HFFc6 (cell line): ENCODE measurements at places on chromosomes 6 and 20.

- DNase-seq = peak; percentile 57
Measured at GRCh38 chr6:121482004-121482693, 46.7 kb downstream of the GJA1 start.

DNA sequence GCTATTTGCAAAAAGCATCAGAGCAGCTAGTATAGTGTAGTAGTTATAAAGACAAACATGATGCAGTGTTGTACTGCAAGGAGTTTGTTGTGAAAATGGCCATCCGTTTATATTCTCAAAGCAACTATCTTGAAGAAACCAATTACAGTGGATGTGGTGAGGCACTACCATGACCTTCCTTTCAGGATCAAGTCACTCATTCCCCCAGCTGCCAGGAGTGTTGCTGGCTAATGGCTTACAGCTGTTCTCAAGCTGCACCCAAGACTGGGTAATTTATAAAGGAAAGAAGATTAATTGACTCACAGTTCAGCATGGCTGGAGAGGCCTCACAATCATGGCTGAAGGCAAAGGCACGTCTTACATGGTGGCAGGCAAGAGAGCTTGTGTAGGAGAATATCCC is 29.0 kb downstream of the ADGRF4 start:
- DNase-seq = no peak

DNA sequence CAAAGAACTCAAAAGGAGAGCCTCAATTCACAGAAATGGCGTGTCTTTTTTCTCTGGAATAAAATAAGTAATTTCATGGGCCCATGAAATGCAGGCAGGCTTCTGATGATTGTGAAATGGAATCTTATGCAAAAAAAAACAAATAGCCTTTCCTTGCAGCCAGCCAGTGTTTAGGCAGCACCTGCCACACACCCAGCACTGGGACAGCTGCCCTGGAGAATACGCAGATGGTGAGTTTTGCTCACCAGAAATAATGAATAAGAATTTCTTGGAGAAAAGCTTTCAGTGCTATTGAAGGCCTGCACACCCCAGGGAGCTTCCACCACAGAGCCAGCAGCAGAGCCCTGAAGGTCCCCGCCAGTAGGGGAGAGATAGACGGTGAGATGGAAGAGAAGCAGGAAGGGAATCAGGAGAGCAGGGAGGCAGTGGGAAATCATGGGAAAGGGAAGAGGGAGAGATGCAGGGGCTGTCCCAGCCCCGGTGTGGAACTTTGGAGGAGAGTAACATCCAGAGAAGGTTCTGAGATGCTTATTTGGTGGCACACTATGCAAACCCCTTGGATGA is 54.9 kb downstream of the PXDC1 start:
- DNase-seq = no peak

DNA sequence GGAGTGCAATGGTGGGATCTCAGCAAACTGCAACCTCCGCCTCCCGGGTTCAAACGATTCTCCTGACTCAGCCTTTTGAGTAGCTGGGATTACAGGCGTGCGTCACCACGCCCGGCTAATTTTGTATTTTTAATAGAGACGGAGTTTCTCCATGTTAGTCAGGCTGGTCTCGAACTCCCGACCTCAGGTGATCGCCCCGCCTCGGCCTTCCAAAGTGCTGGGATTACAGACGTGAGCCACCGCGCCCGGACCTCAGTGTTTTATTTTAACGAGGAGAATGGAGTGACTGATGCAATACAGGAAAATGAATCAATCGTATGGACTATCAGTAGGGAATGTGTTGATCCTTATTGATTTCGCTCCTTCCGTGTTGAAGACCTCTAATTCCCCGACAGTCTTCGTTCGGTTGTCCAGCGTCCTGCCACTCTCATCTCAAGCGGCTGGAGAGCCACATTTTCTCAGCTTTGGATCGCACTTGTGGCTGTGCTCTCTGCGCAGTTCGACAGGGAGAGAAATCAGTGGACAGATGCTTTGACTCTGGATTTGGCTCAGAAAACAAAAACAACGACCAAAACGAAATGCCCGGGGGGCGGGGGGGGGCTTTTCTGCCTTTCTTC is 166.2 kb downstream of the TRIM27 start:
- no peak for DNase-seq

- DNase-seq = no peak
Measured at GRCh38 chr6:89518352-89519055, 85.6 kb downstream of the ANKRD6 start.

- DNase-seq = no peak
Measured at GRCh38 chr6:6581054-6581453, 7.5 kb upstream of the LY86 start.

DNA sequence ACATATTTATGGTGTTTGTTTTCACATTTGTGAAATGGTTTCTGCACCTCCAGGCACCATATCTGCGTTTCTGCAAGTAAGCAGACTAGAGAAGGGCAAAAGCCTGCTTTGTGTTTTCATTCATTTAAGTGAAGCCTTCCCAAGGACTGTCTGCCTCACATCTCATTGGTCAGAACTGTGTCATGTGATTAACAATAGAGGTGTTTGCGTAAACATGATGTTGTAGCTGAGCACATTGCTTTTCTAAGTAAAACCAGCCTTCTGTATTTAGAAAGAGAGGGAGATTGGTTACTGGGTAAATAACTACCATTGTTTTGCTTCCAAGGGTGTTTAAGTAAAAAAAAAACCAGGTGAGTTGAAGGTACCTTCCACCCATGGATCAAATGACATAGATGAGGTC is 39.7 kb downstream of the SH3BGRL2 start:
- DNase-seq = no peak

DNA sequence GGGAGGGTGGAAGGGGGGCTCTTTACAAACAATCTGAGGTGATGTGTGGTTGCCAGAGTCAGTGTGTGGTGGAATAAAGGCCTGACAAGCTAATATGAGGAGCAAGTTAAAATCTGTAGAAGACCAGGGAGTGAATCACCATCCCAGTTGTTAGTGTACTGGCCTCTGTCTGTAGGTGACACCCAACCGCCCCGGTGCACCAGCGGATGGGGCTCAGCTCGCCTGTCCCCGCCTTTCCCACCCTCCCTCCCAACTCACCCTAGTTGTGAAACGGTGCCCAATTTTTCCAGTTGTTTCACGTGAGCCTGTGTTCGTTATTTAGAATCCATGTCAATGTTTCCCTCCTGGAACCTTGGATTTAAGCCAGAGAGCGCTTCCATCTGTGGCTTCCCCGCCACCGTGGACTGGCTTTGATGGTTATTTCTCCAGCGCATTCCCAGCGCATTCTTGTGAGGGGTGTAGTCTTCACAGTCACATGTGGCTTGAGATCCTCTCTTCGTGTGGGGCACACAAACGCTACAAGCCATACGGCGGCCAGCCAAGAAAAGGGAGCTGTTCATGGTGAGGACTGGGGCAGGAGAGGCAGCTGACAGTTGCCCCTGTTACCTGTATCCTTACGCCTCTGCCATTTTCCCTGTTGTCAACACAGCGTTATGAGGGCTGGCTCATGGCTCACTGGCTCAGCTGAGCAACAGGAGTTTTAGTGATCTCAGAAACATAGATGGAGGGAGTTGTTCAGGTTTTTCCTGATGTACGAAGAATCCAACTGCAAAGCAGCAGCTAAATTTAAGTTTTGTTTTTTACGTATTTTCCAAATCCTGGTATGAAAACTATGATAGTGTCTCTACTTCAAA is 137.6 kb downstream of the ZDHHC14 start:
- DNase-seq = peak; percentile 7

DNA sequence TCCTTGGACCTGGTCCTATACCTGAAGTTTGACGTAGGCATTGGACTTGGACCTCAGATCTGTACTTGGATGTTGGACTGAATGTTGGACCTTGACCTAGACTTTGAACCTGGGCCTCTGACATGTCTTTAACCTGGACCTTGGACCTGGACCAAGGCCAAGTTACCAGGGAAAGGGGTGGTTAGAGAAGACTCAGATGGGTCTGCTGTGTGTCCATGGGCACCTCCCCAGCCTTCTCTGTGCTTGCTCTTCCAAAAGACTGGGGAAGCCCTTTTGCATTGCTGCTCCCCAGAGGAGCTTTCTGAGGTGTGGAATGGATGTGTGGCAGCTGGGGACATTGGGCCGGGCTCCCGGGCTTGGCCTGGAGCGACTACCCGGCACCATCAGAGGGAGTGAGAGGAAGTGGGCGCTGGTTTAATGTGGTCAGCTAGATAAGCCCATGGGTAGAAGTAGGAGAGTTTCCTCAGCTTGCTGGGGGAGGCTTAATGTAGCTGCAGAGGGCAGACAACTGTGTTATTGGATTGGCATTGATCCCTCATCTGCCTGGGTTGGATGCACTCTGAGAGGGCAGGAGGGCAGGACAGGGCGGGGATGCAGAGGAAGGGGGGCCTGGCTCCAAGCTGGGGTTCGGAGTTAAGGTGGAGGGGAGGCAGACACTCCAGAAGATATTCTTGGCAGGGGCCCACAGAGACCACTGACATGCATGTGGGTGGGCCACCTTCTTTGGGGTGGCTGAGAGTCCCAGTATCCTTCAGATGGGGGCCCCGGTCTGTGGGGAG is 4.2 kb downstream of the SCRT2 start:
- DNase-seq = no peak

DNA sequence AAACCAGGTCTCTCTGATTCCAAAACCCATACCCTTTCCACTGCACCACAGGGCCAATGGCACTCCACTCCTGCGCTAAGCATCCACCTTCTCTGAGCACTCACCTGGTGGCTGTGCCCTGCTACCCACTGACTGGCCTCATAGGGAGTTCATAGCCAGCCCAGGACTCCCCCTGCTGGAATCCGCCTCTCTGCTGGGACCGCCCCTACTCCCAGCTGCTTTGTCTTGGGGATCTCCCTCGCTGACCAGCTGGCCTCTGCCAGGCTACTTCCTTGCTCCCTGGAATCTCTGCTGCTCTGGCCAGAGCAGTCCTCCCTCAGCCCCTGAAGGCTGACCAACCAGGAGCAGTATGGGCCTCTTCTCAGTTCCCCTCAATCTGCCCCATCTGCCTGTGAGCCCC is 129.7 kb downstream of the FAXC start:
- DNase-seq = no peak

DNA sequence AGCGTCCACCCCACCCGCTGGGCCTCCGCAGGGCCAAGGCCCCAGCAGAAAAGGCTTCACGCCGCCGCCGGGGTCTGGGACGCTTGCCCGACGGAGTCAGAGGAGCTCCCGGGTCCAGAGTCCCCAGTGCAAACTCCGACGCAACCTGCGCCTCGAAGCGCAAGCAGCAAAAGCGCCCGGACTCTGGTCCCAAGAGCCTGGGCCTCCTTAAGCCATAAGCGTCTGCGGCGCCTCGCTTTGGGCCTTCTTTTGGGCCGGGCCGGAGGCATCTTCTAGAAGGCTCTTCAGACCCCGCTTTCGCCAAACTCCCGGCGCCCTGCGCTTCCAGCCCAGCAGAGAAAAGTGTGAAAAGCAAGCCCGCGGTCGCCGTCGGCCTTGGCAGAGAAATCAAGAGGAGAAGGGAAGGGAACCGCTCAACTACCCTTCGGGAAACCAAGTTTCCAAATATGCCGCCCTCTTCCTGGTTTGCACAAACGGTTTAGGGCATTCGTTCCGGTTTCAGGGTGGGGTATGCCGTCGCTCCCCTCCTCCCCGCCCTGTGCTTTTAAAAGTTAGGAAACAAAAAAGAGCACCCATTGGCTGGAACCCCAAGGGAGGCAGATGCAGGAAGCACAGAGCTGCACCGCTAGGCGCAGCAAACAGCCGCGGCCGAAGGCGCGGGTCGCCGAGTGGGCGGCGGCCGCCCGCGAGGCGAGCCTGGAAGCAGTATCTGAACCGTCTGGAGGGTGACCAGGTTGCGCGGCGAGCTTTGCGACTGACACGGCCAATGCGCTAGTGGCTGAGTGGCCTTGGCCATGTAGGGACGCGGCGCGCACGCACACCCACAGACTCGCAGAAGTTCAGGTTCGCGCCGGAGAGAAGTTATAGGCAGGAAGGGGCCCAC is 1.2 kb downstream of the TBX18 start:
- peak; percentile 88 for DNase-seq

GRCh38 chr6:76495909-76496308 is 423.4 kb upstream of the IMPG1 start:
- DNase-seq = no peak

DNA sequence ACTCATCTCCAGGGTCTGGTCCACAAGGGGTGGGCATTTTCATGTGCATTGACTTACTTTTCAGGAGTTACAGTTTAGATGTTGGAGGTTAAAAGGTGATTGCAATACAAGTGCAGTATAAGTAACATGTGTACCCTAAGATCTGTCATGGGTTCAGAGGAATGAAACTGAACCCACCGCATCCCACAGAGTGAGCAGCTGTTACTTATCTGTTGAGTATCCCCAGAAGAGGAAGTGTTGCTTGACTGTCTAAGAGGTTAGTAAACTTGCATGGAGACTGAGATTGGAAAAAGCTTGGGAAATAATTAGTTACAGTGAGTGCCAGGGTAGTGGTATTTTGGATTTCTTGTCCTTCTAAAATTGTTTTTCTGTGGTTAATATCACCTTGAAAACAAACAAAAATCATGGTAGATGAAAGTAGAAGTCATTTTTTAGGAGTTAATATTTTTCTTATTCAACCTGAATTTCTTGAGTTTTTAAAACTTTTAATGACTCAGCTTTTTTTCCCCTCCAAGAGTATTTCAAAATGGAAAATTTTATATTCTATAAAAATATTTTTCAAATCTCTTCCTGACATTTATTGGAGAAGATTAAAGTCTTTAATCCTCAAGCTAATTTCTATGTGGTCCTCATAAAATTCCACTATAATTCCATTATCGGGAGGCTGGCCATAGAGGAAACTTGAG is 306.1 kb downstream of the ZNF217 start:
- DNase-seq = no peak

DNA sequence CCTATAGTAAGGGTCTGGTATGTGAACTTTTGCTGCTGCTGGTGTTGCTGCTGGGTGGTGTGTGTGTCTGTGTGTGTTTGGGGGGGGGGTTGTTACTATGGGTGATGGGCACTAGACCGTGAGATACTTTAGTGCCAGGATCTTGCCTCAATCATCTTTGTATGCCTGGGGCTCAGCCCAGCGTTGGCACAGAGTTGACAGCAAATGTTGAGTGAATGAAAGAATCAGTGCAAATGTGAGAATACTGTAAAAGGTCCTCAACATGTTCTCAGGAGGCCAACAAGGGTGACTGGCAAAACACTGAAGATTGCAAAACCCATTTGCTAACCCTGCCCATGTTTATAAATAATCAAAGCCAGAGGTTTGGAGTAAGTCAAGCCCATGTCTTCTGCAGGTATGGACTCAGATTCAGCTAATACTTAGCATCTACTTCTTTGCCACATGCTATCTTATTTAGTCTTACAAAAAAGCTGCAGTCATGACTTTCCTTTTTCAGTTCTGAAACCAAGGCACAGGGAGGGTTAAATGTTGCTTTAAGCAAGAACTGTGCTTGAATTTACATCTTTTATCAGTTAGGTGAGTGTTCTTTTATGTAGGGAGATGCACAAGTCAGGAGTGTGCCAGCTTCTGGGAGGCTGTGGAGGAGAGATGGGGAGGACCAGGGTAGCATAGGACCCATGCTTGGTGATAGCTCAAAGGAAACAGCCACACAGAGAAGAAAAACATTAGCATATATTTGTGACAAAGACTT is 125.3 kb upstream of the SPACA1 start:
- DNase-seq = no peak

DNA sequence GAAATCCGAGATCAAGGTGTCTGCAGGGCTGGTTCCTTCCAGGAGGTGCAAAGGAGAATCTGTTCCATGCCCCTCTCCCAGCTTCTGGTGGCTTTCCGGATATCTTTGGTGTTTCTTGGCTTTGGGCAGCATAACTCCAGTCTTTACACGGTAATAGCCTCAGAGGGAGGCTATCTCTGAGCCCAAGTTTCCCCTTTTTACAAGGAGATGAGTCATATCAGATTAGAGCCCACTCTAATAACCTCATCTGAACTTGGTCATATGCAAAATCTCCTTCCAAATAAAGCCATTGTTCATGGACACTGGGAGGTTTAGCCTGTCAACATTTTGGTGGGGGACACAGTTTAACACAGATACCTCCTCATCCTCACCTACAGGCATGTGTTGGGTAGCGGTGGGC is 213.7 kb downstream of the ATXN1 start:
- no peak for DNase-seq

GRCh38 chr6:7138921-7139358 is 31.2 kb downstream of the RREB1 start:
- no peak for DNase-seq
